ENCODE measurements at places on chromosomes 4 and X. TPM values are rescaled to one million over a fixed set of nuclear protein-coding genes. Genes with fewer than 3 reads are reported as not detected.

The MAGED1 gene
- 70.2 TPM for total RNA-seq

The TLR10 gene
- total RNA-seq: 2.0 TPM

The XPNPEP2 gene
- 3.5 TPM for total RNA-seq

The P2RY8 gene
- total RNA-seq: 3.6 TPM

The LEF1 gene
- 49.7 TPM for total RNA-seq

The ARR3 gene
- not detected for total RNA-seq

The GPR34 gene
- 12.0 TPM for total RNA-seq

The RFC1 gene
- 59.2 TPM for total RNA-seq

- H3K27ac ChIP-seq: no peak overlapping the region
- no peak for DNase-seq
- peaks cover 3% of the 10 kb centered on the region for H3K4me1 ChIP-seq
- no peaks in the 10 kb centered on the region for H3K27me3 ChIP-seq
- no peak overlapping the region for H3K4me3 ChIP-seq
Measured at GRCh38 chr4:184444953-184445309, 29.4 kb downstream of the IRF2 start.

GRCh38 chr4:46934726-46935125 is 25.7 kb upstream of the COX7B2 start:
- no peaks in the 10 kb centered on the region for H3K27me3 ChIP-seq
- no peaks in the 10 kb centered on the region for H3K36me3 ChIP-seq
- no peak overlapping the region for H3K4me3 ChIP-seq
- H3K27ac ChIP-seq: no peak overlapping the region
- DNase-seq: no peak

GRCh38 chr4:136458326-136458725 is 1074.0 kb downstream of the PCDH18 start:
- no peaks in the 10 kb centered on the region for H3K27me3 ChIP-seq
- no peak overlapping the region for H3K27ac ChIP-seq
- H3K36me3 ChIP-seq: no peaks in the 10 kb centered on the region
- no peak for DNase-seq

DNA sequence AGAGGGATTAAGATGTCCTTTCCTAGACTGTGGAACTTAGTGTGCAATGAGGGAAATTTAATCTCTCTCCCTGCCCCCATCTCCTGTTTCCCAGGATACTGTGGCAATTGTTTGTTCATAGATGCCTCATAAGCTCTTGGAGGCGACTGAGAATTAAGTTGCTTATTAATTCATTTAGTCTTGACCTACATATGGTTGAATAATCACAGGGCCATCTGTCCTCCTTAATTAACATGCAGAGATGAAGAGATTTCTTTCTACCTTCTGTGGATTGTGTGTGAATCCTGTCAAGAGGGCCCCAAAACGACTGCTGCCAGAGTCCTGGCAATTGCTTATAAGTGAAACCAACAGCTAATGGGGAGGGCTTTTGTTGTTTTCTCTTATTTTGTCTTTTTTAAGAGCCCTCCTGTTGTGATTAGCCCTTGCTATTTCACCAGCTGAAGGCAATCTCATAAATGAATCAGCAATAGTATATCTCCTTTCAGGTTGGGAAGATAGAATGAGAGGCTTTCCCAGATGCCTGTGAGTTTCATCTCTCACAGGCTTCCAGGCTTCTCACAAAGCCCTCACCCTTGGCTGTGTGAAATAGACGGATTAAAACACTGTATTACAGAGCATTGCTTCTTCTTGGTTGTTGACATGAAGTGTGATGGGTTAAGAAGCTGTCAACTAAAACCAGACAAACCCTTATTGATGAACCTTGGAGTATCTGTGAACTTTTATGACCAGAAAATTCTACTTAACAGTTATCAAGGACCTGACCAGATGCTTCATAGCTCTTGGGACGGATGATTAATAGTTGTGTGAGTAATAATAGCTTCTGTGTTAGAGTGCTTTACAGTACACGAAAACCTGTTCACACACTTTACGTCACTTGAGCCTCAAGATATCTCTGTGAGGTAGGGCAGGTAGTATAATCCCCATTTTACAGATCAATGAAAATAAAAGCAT is 58.5 kb downstream of the PGRMC2 start:
- no peaks in the 10 kb centered on the region for H3K27me3 ChIP-seq
- no peak overlapping the region for H3K4me3 ChIP-seq
- H3K27ac ChIP-seq: no peak overlapping the region

- no peaks in the 10 kb centered on the region for H3K36me3 ChIP-seq
- peak; percentile 30 for DNase-seq
- peak overlapping the region; percentile 80 for H3K27ac ChIP-seq
- H3K4me3 ChIP-seq: peak overlapping the region; percentile 33
- no peaks in the 10 kb centered on the region for H3K4me1 ChIP-seq
Measured at GRCh38 chrX:118974908-118975671, 672 bp downstream of the LONRF3 start.

- no peak for DNase-seq
- H3K27ac ChIP-seq: no peak overlapping the region
- no peak overlapping the region for H3K4me3 ChIP-seq
Measured at GRCh38 chr4:186116697-186117096, 12.2 kb downstream of the FAM149A start.

GRCh38 chr4:89334311-89334710 is 26.7 kb upstream of the GPRIN3 start:
- H3K27ac ChIP-seq: no peak overlapping the region
- no peak overlapping the region for H3K4me3 ChIP-seq
- H3K4me1 ChIP-seq: no peaks in the 10 kb centered on the region
- no peaks in the 10 kb centered on the region for H3K36me3 ChIP-seq
- no peaks in the 10 kb centered on the region for H3K27me3 ChIP-seq

GRCh38 chr4:17932041-17932440 is 89.5 kb downstream of the LCORL start:
- no peak overlapping the region for H3K27ac ChIP-seq
- H3K4me3 ChIP-seq: no peak overlapping the region
- no peaks in the 10 kb centered on the region for H3K36me3 ChIP-seq
- no peaks in the 10 kb centered on the region for H3K27me3 ChIP-seq
- DNase-seq: no peak

DNA sequence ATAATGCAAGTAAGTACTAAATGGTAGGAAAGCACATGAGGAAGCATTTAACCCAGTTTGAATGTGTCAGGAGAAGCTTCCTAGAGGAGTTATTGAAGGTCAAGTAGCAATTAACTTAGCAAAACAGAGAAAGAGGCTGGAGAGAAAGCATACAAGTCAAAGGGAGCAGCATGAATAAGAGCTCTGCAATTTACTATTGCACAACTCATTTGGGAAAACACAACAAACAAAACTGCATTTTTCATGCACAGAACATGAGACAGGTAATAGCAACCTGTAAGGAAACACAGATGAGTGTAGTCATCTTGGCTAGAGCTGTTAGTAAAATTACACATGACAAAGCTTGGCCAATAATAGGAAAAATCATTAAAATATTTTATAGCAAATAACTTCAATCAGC is 538.1 kb downstream of the PPP4R3C start:
- no peaks in the 10 kb centered on the region for H3K4me1 ChIP-seq
- no peaks in the 10 kb centered on the region for H3K36me3 ChIP-seq
- no peak overlapping the region for H3K4me3 ChIP-seq

DNA sequence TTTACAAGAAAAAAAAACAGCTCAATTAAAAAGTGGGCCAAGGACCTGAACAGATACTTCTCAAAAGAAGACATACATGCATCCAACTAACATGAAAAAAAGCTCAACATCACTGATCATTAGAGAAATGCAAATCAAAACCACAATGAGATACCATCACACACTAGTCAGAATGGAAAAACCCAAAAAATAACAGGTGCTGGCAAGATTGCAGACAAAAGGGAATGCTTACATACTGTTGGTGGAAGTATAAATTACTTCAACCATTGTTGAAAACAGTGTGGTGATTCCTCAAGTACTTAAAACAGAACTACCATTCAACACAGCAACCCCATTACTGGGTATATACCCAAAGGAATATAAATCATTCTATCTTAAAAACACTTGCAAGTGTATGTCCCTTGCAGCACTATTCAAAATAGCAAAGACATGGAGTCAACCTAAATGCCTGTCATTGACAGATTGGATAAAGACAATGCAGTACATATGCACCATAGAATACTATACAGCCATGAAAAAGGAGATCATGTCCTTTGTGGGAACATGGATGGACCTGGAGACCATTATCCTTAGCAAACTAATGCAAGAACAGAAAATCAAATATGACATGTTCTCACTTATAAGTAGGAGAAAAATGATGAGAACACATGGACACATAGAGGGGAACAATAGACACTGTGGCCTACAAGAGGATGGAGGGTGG is 97.6 kb downstream of the RAB28 start:
- H3K27ac ChIP-seq: no peak overlapping the region
- no peak overlapping the region for H3K4me3 ChIP-seq
- no peaks in the 10 kb centered on the region for H3K4me1 ChIP-seq
- DNase-seq: no peak
- no peaks in the 10 kb centered on the region for H3K27me3 ChIP-seq

DNA sequence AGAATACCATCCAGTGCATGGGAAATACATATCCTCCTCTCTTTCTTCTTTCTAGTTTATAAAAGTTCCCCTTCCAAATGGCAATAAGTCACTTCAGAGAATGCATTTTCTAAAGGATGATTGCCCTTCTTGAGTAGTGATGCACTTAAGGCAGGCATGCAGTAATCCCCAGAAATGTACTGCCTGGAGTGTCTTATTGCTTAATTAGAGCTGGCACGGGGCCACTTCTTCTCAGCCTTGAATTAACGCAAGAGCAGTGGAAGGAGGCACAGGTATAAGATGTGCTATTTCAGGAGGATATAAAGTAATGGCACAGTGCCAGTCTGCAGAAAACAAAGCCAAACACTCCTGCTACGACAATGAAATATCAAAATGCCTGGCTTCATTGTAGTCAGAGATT is 371.4 kb upstream of the FAM241A start:
- H3K4me3 ChIP-seq: no peak overlapping the region
- no peaks in the 10 kb centered on the region for H3K36me3 ChIP-seq

GRCh38 chr4:1226144-1226481 is 22.8 kb downstream of the CTBP1 start:
- DNase-seq: no peak
- H3K4me1 ChIP-seq: peaks cover 10% of the 10 kb centered on the region
- no peaks in the 10 kb centered on the region for H3K36me3 ChIP-seq
- H3K4me3 ChIP-seq: no peak overlapping the region

GRCh38 chrX:153238361-153238760 is 59.3 kb downstream of the MAGEA1 start:
- no peaks in the 10 kb centered on the region for H3K4me1 ChIP-seq
- H3K4me3 ChIP-seq: no peak overlapping the region
- no peaks in the 10 kb centered on the region for H3K27me3 ChIP-seq
- DNase-seq: no peak

DNA sequence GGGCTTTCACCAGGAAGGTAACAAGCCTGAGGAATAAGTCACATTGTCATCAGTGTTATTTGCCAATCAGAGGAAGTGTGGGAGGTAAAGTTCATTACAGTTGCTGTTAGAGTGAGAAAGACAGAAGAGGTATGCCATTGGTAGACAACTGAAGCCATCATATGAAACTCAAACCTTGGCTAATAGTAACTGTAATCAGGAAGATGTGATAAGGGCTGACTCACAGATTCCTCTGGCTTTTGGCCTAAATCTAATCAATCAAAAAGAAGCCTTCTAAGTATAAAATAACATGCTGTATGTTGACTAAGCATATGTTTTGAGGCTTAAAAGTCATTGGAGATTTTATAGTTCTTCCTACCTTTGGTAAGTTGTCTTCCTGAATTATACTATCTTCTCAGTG is 242.8 kb downstream of the PCDH7 start:
- no peaks in the 10 kb centered on the region for H3K27me3 ChIP-seq
- H3K27ac ChIP-seq: no peak overlapping the region
- no peaks in the 10 kb centered on the region for H3K36me3 ChIP-seq
- H3K4me3 ChIP-seq: no peak overlapping the region
- no peak for DNase-seq

DNA sequence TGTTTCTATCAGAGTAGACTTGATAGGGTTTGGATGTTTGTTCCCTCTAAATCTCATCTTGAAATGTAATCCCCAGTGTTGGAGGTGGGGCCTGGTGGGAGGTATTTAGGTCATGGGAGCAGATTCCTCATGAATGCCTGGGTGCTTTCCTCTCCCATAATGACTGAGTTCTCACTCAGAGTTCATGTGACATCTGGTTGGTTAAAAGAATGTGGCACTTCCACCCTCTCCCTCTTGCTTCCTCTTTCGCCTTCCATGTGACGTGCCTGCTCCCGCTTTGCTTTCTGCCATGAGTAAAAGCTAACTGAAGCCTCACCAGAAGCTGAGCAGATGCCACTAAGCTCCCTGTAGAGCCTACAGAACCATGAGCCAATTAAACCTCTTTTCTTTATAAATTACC is 47.3 kb upstream of the SRPX start:
- H3K4me1 ChIP-seq: no peaks in the 10 kb centered on the region
- no peak overlapping the region for H3K4me3 ChIP-seq
- DNase-seq: no peak

- H3K27ac ChIP-seq: no peak overlapping the region
- H3K4me1 ChIP-seq: no peaks in the 10 kb centered on the region
- no peaks in the 10 kb centered on the region for H3K36me3 ChIP-seq
- DNase-seq: peak; percentile 20
Measured at GRCh38 chr4:151865312-151865711, 104.5 kb upstream of the GATB start.

Data from uterus (tissue), 4 donors.